ENCODE measurements at places on chromosomes 3 and 15.
A peak's percentile ranks its signal among the peaks of the same experiment; 100 is the strongest.

- peak; percentile 17 for DNase-seq
These were observed 31.5 kb downstream of the ABHD2 start for GRCh38 chr15:89119489-89120478.

GRCh38 chr3:163266731-163267130, 1770.1 kb downstream of the OTOL1 start:
- no peak for DNase-seq

DNA sequence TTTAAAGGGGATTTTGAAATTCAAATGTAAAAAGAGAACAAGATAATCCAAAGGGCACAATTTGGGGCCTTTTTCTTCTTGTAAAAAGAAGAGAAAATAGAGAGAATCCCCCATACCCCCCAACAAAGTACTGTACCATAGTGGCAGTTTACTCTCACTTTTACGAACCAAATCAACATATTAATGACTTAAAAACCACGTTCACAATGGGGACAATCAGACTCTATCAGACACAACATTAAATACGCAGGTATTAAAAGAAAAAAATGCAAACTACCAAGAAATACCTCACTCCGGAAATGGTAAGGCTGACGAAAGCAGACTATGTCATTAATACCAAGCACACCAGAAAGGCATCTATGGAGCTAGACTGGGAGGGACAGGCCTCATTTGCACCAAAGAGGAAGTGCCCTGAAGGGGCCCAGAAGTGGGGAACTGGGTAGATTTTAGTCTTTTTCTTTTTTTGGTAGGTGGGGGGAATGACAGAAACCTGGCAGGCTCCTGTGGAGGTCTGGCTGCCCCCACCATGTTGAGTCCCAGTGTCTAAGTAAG, 134.3 kb downstream of the TIGIT start:
- DNase-seq: no peak

GRCh38 chr15:62298811-62299210, 133.7 kb upstream of the C2CD4B start:
- no peak for DNase-seq

GRCh38 chr3:58863206-58863605, 186.6 kb downstream of the CFAP20DC start:
- DNase-seq: no peak

DNA sequence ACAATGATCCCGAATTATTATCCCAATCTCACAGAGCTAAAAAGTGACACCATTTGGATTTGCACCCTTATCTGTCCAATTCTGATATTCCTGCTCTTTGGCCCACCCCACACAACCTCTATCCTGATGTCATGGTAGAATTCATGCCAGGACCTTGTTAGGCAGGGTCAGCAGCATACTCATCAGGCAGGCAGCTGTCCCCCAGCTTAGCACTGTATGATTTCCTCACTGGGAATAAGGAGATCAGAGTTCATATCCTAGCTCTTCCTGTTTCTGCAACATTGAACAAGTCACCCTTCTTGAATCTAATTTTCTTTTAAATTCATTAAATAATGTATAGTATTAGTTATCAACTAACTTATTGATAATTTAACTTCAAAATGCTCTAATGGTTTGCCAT, 12.0 kb upstream of the C3orf80 start:
- DNase-seq: no peak

DNA sequence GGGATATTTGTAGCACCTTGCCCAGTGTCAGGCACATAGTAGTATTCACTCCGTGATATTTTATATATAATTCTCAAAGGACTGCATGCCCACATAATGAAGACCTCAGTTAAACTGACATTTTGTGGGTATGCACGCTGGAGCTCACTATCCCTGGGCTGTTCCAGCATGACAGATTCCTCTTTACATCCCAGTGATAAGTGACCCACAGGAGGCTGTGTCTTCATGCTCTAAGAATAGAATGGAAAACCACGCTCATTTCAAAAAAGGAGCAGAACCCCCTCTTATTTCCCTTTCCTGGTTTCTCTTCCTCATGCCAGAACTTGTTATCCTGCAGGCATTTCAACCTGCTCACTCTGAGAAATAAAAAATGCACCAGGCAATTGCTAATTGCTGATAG, 717.5 kb downstream of the AGBL1 start:
- no peak for DNase-seq

GRCh38 chr3:130405956-130406355, 60.5 kb downstream of the COL6A5 start:
- no peak for DNase-seq

DNA sequence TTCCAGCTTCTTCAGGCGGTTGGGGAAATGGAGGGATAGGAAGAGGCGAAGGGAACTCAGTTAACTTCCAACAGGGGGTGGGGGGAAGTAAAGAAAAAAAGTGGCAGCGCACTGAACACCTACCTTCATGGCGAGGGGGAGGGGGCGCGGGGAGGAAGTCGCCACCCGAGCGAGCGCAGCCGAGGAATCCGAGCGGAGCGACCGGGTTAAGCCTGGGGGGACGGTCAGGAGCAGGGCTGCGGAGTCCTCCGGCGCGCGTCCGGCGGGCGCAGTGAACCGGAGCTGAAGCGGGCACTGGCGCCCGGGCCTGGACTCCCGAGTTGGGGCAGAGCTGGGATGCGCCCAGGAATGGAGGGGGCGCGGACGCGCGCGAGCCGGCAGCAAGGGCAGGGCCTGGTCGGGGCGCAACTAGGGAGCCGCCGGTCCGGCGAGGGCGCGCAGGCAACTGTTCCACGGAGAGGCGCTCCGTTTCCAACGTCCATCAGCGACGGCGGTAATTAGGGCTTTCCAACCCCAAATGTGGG, at the start of gene WNT5A:
Gene WNT5A, minus strand, starts transcription at position 450 of the 524 bp plus-strand sequence. Its CDS starts 321 bp downstream, at position 129.
- DNase-seq: no peak

- no peak for DNase-seq
These were observed 17.1 kb upstream of the PLXND1 start for GRCh38 chr3:129623447-129624118.

DNA sequence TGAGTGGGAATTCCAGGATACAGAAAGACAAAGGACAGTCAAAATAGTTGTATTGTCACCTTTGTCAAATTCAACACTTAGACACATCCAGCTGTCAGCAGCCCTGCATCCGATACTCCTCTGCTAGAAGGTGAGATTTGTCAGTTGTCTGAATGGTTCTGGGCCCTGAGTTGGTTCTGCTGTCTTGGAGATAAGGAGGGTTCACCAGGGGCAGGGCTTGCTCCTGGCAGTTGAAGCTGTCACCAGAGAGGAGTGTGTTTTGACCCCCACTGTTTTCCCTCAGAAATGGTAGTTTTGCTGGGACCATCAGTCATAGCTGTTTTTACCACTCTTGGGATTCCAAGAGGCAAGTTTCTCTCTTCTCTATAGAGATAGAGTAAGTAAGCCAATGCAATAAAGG, 3.2 kb upstream of the KY start:
- DNase-seq: no peak

- DNase-seq: no peak
These were observed 689.9 kb upstream of the SEMA6D start for GRCh38 chr15:47027322-47027946.

GRCh38 chr3:3227640-3228039, 48.1 kb upstream of the CRBN start:
- no peak for DNase-seq

DNA sequence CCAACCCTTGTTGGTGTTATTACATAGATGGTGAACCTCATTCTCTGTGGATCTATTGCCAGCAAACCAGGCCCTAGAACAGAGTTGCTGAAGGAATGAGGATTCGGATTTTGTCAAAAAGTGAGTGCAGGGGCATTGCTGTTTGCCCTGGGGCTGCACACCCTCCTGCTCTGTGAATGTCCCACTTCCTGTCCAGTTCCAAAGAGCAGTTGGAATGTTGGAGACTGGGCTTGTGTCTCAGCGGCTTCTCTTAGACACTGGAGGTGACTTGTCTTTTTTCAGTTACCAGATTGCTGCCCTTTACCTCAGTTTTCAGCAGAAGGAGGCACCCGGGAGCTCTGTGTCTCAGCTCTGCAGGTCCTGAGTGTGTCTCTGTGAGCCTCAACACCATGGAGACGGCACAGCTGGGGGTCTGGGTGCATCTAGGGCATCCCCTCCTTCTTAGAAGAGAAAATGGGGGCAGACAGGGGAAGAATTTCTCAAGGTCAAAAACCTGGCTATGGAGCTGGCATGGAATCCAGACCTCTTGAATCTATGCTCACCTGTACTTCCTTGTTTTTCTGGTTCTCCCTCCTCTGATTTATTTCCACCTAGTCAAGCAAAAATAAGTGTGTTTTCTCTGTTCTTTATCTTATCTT, 46.3 kb downstream of the LIMD1 start:
- no peak for DNase-seq

DNA sequence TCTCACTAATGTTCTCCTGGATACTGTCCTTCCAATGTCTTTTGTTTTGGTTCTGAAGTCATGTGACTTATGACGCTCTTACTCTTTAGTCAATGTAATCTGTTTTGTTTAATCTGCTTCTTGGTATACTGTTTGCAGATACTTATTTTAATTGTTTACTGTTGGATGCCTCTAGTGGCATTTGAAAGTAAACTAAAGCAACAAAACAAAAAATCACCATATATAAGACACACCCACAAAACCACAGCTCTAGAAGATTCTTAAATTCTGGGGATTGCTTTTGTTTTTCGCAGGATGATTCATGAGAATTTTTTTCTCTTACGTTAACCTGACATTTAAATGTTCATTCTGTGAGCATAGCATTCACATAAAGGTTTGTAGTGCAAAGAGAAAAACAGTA, 16.8 kb downstream of the SLC25A26 start:
- no peak for DNase-seq

GRCh38 chr15:43243020-43243645, 22.3 kb upstream of the EPB42 start:
- no peak for DNase-seq

- DNase-seq: peak; percentile 39
These were observed 144.7 kb upstream of the IQSEC1 start for GRCh38 chr3:13217736-13218540.

DNA sequence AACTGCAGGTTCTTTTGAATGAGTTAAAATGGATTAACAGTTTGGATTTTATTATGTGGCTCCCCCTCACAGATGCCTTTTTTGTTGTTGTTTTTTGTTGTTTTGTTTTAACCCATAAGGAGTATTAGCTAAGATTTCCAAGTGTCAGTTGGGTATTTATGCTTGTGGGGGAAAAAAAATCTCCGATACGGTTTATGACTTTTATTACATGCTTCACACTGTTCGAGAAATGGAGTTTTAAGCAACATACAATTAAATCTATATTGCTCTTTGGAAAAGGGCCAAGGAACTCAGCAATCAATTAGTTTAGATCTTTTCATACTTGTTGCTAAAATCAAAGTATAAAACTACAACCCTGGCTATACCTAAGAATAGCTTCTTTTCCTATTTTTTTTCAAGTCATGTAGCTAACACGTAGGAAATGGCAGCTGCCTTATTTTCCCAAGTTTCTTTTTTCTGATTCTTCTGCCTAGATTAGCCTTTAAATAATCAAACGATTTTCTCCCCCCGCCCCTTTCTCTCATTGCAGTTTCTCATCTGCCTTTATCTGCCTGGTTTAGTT, 16.0 kb downstream of the NR2F2 start:
- DNase-seq: no peak

GRCh38 chr15:96274087-96274440, 56.4 kb upstream of the NR2F2 start:
- no peak for DNase-seq

DNA sequence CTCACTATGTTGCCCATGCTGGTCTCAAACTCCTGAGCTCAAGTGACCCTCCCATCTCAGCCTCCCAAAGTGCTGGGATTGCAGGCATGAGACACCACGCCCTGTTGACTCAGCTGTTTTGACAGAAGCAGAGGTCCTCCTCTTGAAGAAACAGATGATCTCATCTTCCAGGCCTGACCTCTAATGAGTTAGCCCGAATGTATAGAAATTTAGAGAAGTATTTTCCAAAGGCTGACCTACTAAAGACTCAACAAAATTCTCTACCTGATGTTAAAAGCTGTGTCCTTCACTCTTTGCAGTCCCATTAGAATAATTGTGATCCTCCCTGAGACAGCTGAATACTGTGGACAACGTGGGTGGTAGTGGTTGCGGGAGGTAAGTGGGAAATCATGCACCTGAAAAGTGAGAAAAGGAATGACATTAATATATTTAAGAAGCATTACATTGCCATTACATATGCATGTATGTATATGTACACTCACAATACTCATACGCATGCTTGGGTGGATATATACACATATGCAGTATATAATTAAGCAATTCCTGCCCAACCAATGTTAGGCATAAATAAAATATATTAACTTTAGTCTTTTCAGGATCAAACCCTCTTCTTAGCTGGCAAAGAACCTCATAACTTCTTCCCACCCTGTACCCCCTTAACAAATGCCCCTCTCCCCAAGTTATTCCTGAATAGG, 204.6 kb upstream of the NR2F2 start:
- DNase-seq: no peak

- DNase-seq: no peak
These were observed 8.2 kb downstream of the HDC start for GRCh38 chr15:50257332-50257731.

- DNase-seq: no peak
These were observed 12.3 kb upstream of the KPNA4 start for GRCh38 chr3:160577556-160578195.

- DNase-seq: peak; percentile 77
These were observed 62.0 kb upstream of the BCL6 start for GRCh38 chr3:187807086-187807862.

DNA sequence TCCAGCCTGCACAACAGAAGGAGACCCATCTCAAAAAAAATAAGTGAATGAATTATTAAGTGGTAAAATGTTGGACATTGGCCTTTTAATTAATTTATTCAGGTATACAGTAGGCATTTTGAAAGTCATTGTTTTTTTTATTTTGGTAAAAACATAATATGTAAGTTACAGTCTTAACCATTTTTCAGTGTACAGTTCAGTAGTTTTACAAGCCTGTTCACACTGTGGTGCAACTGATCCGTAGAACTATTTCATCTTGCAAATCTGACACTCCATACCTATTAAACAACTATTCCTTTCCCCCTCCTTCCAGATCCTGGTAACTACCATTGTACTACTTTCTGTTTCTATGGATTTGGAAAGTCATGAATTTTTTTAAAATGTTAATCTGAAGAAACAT, 36.1 kb upstream of the APH1B start:
- no peak for DNase-seq

GRCh38 chr15:100434038-100434437, 92.3 kb upstream of the ADAMTS17 start:
- DNase-seq: no peak

- DNase-seq: peak; percentile 47
These were observed 17.9 kb downstream of the IL12A start for GRCh38 chr3:160006282-160007163.

- DNase-seq: no peak
These were observed 28.8 kb downstream of the CDIN1 start for GRCh38 chr15:36608180-36608579.

GRCh38 chr3:122409446-122409845, 6.4 kb downstream of the WDR5B start:
- no peak for DNase-seq

GRCh38 chr15:90268415-90268814, 2.9 kb downstream of the NGRN start:
- no peak for DNase-seq

- no peak for DNase-seq
These were observed 60.0 kb downstream of the CCK start for GRCh38 chr3:42205800-42206514.
